T-helper 9 cell (primary cell): ENCODE measurements at places on chromosomes 3 and 15.

DNA sequence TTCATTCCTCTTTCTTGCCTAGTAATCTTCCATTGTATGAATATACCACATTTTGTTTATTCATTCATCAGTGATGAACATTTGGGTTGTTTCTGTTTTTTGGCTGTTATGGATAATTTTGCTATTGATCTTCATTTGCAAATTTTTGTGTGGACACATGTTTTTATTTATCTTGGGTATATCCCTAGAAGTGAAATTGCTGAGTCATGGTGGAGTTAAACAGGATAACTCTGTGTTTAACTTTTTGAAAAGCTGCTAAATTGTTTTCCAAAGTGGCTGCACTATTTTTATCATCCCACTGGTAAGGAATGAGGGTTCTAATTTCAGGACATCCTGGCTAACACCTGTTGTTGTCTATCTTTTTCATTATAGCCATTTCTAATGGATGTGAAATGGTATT lies 74.6 kb upstream of the ARL6 start:
- DNase-seq: no peak

DNA sequence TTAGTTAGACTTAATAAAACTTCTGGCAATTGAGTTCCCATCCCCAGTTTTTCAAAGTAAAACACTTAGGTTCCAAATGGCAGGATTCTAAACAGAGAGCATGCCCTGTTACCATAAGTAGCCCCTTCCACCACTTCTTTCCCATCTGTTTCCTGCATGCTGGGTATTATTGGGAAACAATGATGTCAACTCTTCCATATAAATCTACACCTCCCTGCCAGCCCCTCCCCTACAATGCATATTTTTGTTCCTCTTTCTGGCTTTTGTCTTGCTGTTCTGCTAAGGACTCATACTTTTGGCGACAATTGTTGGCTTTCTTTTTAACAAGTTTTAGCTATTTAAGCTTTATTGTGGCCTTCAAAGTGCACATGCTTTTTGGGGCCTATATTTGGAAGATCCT lies 11.1 kb downstream of the ARHGAP31 start:
- DNase-seq: no peak

- DNase-seq: no peak
These were observed 5.4 kb upstream of the SEC11A start for GRCh38 chr15:84721371-84721770.

- peak; percentile 87 for DNase-seq
These were observed 23.6 kb downstream of the SEC61A1 start for GRCh38 chr3:128075522-128076482.

DNA sequence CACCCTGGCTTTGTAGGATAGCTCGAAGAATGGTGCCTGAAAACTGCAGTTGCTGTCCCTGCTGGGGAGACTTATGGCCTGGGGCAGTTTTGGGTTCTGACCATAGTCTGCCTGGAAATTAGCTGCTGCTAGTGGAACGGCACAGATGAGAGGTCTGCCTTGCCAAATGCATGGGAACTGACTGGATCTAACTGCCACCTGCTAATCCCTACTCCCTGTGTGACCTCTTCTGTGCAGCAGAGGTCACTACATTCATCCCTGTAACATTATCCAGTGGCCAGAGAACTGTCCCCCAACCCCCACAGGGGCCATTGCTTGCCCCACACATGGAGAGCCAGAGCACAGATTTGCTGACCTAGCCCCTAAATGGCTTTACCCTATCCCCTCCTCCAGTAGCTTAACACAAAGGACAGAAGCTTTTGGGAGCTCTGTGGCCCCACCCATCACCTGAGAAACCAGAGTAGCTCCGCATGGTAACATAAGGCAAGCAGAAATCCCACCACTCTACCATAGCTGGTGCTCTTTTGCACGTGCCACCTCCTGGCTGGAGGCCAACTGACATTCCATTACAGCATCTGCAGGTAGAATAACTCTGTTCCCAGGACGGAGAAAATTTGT lies 840.0 kb downstream of the EPHA3 start:
- DNase-seq: no peak

DNA sequence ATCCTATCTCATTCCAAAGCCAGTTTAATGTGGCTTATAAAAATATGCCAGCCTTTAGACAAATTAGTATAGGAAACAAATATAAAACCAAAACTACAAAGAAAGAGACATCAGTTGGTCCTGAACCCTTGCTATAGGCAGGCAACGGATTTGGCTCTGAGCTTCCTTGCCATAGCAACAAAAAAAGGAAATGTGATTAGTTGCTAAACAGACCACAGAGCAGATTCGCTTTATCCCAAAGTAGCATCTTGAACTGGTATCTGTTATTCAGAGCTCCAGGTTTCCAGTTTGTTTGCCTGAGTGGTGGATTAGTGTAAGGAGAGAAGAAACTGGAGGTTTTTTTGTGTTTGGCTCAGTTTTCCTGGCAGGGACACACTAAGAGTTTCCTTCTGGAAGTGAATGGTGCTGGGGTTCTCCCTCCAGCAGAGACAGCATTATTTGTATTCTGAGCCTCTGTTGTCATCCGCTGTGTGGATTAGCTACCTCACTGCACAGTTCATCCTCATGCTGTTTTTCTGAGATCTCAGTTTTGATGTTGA lies 44.1 kb downstream of the CHST2 start:
- DNase-seq: no peak

- DNase-seq: no peak
These were observed 49.1 kb downstream of the ZIC4 start for GRCh38 chr3:147356909-147357900.

DNA sequence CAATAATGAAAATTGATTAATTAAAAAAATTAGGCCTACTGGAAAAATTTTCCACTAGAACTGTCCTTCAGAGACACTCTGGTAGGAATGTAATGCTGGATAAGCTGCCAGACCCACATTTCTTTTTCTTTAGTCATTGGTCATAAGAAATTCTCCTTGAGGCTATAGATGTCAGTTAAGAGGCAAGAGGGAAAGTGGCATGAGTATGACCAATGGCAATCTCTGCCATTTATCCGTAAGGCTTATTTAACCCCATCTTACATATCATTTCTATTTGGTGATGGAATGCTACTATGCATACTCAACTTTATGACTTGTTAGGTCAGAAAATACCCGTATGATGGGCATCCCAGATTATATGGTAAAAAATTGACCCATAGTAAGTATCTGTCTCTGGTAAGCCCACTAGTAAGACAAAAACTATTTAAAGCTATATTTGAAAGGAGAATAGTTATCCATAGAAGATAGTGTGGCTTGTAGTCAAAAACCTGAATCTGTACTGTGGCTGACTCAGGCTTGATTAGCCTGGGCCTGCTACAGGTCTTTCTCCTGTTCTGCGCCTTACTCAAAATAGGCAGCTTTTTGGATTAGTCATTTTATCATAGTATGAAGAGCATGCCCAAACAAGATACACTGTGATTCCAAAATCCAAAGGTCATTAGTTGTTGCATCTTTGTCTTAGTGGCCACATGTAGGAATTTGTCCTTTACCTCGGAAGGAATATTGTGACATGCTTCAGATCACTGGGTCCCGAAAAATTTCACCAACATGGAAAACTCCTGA lies 314.7 kb downstream of the PYDC2 start:
- no peak for DNase-seq

- DNase-seq: no peak
These were observed at the start of gene MME for GRCh38 chr3:155079746-155080487. Gene MME (plus strand): TSS chr3:155080319. CDS start chr3:155084168, 3,849 bp downstream.

- DNase-seq: no peak
These were observed 440.8 kb downstream of the ZNF385D start for GRCh38 chr3:21310161-21310560.

- no peak for DNase-seq
These were observed 423.6 kb downstream of the LPP start for GRCh38 chr3:188577539-188577938.

DNA sequence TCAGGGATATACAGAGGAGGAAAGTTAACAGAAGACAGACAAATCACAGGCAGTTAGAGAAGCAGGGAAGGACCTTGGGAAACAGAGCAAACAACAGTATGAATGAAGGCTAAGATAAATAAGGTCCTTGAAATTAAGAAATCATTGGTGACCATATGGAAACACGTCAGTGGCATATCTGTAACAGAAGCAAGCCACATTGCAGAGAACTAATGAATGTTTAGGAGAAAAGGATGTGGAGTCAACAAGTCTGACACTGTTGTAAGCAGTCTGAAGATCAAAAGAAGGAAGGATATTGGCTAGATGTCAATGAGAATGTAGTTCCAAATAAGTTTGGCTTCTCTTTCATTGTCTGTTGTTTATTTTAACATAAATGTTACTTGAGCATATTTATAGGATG lies 542.4 kb downstream of the UNC13C start:
- DNase-seq: no peak

GRCh38 chr3:111151438-111151837 lies 79.8 kb downstream of the NECTIN3 start:
- no peak for DNase-seq

DNA sequence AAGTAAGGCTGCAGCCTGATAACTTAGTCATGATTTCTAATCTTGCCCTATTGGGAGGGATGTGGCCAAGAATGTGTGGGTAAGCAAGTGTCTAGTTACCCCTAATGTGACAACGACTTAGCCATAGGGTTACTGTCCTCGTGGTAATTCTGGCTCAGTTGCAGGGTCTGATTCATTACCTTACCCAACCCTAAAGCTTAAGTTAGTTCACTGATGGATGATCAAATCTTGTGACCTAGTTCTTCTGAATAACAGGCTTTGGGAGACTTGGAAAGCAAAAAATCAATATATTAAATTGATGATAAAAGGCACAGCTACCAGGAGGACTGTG lies 1.6 kb upstream of the INTS14 start:
- DNase-seq: no peak

DNA sequence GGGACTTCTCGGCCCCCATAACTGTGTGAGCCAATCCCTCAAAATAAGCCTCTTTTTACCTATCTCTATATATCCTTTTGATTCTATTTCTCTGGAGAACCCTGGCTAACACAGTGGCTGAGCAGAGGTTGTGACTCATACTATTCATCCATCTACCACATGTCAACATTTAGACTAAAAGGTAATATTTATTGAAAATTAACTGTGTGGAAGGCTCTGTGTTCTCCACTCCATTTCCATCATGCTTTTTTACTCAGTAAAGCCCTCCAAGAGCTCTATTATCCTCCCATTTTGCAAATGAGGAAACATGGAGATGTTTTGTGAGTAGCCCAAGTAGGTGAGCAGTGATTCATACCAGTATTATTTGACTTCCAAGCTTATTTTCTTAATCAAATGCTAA lies 217.9 kb upstream of the DCBLD2 start:
- no peak for DNase-seq

- DNase-seq: no peak
These were observed 61.0 kb downstream of the TOP2B start for GRCh38 chr3:25603703-25604102.

DNA sequence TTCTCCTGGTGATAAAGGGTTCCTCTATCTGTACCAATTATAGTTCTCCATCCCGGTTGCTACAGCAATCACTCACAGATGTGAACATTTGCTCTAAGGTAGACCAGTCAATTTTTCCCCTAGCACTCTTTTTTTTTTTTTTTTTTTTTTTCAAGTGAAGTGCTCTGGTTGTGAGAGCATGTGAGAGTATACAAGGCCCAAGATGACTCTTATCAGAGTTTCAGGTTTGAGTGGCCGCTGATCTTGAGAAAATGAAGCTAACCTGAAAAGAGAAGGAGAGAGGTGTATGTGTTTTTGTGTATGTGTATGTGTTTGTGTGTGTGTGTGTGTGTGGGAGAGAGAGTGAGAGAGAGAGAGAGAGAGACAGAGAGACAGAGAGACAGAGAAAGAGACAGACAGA lies 44.4 kb upstream of the OTOL1 start:
- DNase-seq: no peak

DNA sequence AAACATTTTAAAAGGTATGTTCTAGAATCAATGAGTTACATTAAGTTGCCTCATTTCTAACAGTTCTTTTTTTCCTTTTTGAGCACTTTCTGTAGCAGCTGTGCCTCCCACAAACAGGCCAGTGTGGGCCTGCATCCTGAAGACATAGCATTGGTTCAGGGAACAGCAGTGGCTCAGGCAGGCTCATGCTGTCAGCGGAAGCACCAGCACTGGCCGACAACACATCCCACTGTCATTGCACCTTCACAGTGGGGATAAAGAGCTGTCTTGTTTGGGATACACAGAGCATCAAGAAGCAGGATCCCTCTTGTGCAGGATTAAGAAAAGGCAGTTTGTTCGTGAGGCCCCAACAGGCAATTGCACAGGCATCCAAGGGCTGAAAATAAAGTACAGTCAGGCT lies 123.3 kb downstream of the MOBP start:
- no peak for DNase-seq

DNA sequence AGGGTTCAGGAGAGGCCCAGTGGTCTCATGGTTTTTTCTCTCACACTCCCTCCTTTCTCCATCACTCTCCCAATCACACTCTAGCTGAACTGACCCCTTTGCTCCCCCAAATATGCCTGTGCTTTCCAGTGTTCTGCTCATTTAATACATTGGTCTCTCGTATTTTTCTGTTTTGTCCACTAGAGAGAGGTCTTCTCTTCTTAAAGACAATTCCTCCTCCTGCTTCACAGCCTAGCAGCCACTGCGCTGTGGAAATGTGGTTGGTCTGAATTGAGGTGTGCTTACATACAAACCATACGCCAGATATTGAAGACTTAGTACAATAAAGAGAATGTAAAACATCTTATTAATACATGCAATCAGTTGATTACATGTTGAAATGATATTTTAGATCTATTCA lies 60.6 kb upstream of the XCR1 start:
- DNase-seq: no peak

- DNase-seq: no peak
These were observed 420.2 kb upstream of the CCDC54 start for GRCh38 chr3:106957029-106957428.

GRCh38 chr3:184620475-184621119 lies 59.0 kb downstream of the EPHB3 start:
- DNase-seq: no peak

- DNase-seq: no peak
These were observed 13.2 kb downstream of the MRAS start for GRCh38 chr3:138361561-138361971.

DNA sequence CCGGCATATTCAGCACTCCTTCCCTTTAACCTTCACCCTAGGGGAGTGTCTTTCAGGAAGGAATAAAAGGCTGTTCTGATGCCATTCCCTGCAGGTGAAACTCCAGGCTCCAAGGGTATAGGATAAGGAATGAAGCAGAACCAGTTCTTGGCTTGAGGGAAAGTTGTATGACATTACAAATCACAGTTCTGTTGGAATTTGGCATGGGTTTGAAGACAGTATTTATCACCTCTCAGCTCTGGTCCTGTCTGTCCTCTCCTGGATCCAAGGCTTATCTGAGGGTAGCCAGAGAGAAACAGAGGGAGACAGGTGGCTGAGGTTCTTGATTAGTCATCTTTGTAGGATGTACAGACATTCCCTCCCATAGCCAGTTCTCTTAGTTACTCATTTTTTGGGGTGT lies 37.1 kb downstream of the RAB11A start:
- no peak for DNase-seq

DNA sequence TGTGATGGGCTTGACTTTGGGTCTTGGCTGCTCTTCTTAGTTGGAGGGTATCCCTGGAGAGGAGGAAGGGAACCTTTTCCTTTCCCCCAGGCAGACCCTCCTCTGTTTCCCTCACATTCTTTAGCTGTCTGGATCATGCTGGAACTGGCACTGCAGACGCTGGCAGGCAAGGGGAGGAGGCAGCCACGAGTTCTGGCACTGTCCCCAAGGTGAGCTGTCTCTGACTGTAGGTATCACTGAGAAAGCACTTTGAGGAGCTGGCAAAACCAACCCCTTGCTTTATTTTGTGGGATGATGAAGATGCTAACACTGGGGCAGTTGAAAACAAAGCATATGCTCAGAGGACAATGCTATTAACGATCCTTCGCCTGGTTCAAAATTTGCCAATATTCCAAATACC lies 175.0 kb downstream of the SOX2 start:
- DNase-seq: no peak
